Natural killer cell (primary cell): ENCODE measurements at places on chromosomes 7 and 10. TPM values are rescaled to one million over a fixed set of nuclear protein-coding genes. Genes with fewer than 3 reads are reported as not detected.

GRCh38 chr10:31687663-31688482 is 240.8 kb downstream of the ARHGAP12 start:
- DNase-seq = no peak

GRCh38 chr7:148060724-148061123 is 529.8 kb upstream of the C7orf33 start:
- no peak for DNase-seq

DNA sequence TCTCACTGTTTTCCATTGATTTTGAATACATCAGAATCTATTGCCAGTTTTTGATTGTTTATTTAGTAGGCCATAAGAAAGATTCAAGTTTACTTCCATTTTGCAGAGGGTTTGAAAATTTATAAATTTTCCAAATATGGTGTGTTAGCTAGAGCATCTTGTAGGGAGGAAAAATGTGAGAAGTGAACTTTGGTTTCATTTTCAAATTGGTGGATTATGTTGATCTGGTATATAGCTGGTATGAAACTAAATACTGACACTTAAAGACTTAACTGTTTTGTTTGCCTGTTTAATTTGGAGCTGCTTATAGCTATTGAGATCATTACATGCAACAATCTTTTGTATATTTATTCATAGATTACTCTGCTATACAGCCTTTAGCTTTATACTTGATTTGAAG is 108.1 kb downstream of the ADAM22 start:
- no peak for DNase-seq

The BAIAP2L1 gene
- total RNA-seq = not detected

The DENND2A gene
- total RNA-seq = not detected

The SPDYE2B gene
- not detected for total RNA-seq

The SDHAF3 gene
- total RNA-seq = 10.1 TPM
